ENCODE measurements at places on chromosomes 11 and 22. TPM values are rescaled to one million over a fixed set of nuclear protein-coding genes. Genes with fewer than 3 reads are reported as not detected.

The OR10A5 gene
- total RNA-seq, result not detected

The DRD4 gene
- total RNA-seq, result 0.41 TPM

The RFPL1 gene
- total RNA-seq, result not detected

The GDPD4 gene
- total RNA-seq, result not detected

The CEP126 gene
- total RNA-seq, result 1.8 TPM

The KCNJ5 gene
- total RNA-seq, result not detected

The DGCR6L gene
- total RNA-seq, result 46.6 TPM

The SLC1A2 gene
- not detected for total RNA-seq

The TTC28 gene
- 3.6 TPM for total RNA-seq

The SMIM38 gene
- total RNA-seq, result 0.56 TPM

The POU2AF2 gene
- total RNA-seq, result not detected

The SYNGR1 gene
- total RNA-seq, result 16.0 TPM

The PYGM gene
- total RNA-seq, result 3.2 TPM

The HEPN1 gene
- total RNA-seq, result not detected

The MUC5B gene
- not detected for total RNA-seq

The SCGB2A2 gene
- total RNA-seq, result not detected

The MUC2 gene
- not detected for total RNA-seq

The FUT4 gene
- total RNA-seq, result 5.8 TPM

The ROBO4 gene
- total RNA-seq, result not detected

The SLC15A3 gene
- 0.30 TPM for total RNA-seq

The PRR33 gene
- not detected for total RNA-seq

The SLC39A13 gene
- 18.2 TPM for total RNA-seq

The SLC36A4 gene
- 10.8 TPM for total RNA-seq

The BTBD18 gene
- total RNA-seq, result not detected

The OR52I1 gene
- total RNA-seq, result not detected

The RAPSN gene
- 0.79 TPM for total RNA-seq

The TP53AIP1 gene
- total RNA-seq, result not detected

The CHRDL2 gene
- total RNA-seq, result not detected

The SLC22A9 gene
- not detected for total RNA-seq

The SGSM1 gene
- 0.09 TPM for total RNA-seq

The GAL gene
- total RNA-seq, result not detected

The VPREB3 gene
- total RNA-seq, result not detected

The IGSF9B gene
- total RNA-seq, result 34.5 TPM

The RFPL3 gene
- not detected for total RNA-seq

The CSNK2A3 gene
- total RNA-seq, result 0.53 TPM

The TRIM51 gene
- not detected for total RNA-seq
